ENCODE measurements at places on chromosomes 2 and 18. TPM values are rescaled to one million over a fixed set of nuclear protein-coding genes. Genes with fewer than 3 reads are reported as not detected.

Gene DSG1
- total RNA-seq, result 0.09 TPM

Gene FIGN
- 11.5 TPM for total RNA-seq

Gene SPP2
- not detected for total RNA-seq

Gene C2orf72
- total RNA-seq, result 0.77 TPM

Gene FKBP1B
- 18.0 TPM for total RNA-seq

DNA sequence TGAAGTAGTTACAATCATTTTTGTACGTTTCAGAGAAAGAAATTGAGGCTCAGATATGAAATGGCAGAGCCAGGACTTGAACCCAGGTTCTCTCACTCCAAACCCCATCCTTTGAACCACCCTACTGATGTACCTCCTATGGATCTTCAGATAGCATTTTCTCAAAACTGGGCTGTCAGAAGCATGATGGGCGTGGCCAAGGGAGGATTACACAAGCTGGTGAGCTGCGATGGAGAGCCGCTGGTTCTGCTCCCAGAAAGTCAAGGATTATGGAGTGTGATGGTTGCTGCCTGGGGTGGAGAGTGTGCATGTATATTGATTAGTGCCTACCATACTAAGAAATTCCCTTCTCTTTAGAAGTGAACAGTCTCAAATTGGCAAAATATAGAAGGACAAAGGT lies 47.0 kb upstream of the PPP1CB start:
- H3K36me3 ChIP-seq, result no peaks in the 10 kb centered on the region
- H3K27me3 ChIP-seq, result no peaks in the 10 kb centered on the region
- H3K27ac ChIP-seq, result no peak overlapping the region
- H3K4me3 ChIP-seq, result no peak overlapping the region
- H3K4me1 ChIP-seq, result peaks cover 10% of the 10 kb centered on the region

DNA sequence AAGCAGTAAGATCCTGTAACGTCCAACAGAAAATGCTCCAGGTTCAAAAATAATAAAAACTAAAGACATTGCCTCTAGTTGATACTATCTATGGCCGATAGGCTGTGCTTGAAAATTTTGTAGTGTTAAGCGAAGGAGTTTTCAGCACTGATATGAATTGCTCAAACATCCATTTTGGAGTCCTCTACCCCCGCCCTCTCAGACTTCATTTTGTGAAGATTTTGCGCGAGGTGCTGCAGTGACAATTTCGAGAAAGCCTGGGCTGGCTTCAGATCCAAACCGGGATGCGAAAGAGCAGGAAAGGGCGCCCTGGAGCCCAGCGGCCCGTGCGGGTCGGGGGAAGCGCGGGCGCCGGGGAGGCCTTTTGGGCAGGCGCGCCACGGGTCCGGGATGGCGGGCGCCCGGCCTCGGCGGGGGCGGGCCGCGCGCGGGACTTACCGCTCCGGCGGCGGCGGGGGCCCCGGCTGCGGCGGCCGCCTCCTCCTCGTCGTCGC lies 1.8 kb downstream of the SP3 start:
- H3K27ac ChIP-seq, result peak overlapping the region; percentile 93
- peak overlapping the region; percentile 82 for H3K4me3 ChIP-seq
- H3K4me1 ChIP-seq, result peaks cover 37% of the 10 kb centered on the region
- H3K36me3 ChIP-seq, result peaks cover 24% of the 10 kb centered on the region

DNA sequence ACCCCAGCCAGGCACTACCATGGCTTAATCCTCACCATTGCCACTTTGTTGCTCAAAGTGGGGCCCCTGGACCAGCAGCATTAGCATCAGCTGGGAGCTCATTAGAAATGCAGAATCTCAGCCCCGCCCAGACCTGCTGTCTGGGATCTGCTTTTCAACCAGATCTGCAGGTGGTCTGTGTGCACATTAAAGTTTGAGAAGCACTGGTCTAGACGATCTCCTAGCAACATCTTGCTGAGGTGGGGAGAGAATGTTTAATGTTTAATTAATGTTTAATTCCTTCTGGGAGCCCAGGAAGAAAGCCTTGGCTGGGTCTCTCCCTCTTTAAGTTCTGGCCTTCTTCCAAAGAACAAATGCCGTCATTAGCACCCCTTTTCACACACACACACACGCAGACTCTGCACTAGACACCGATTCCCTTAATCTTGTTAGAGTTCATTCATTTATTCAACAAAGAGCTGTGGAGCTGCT lies 53.7 kb downstream of the EDAR start:
- peak overlapping the region; percentile 87 for H3K27ac ChIP-seq
- H3K27me3 ChIP-seq, result no peaks in the 10 kb centered on the region
- DNase-seq, result no peak
- no peak overlapping the region for H3K4me3 ChIP-seq

GRCh38 chr18:42030586-42031182 lies 75.7 kb downstream of the PIK3C3 start:
- no peaks in the 10 kb centered on the region for H3K27me3 ChIP-seq
- H3K4me1 ChIP-seq, result no peaks in the 10 kb centered on the region
- no peak for DNase-seq
- H3K36me3 ChIP-seq, result peaks cover 23% of the 10 kb centered on the region
- no peak overlapping the region for H3K27ac ChIP-seq

DNA sequence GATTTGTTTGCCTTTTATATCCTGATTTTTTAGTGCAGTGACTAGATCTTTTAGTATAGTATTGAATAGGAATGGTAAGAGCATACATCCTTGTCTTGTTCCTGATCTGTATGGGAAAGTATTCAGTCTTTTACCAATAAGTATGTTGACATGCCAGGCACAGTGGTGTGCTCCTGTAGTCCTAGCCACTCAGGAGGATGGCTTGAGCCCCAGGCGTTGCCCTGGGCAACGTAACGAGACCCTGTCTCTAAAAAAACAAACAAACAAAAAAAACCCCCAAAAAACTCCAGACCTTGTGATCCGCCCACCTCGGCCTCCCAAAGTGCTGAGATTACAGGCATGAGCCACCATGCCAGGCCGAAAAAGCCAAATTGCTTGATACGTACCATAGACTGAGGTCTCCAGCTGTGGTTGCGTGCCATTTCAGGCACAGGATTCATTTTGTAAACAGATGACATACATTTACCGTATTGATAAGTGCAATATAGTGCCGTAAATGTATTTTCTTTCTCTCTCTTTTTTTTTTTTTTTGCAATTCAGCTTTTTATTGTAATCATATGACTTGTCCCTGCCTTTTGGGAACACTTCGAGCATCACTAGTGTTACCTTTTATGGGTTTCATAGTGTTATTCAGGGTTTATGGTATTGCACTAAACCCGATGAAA lies 18.5 kb downstream of the BIRC6 start:
- peaks cover 15% of the 10 kb centered on the region for H3K36me3 ChIP-seq
- DNase-seq, result no peak
- no peaks in the 10 kb centered on the region for H3K27me3 ChIP-seq
- H3K27ac ChIP-seq, result peak overlapping the region; percentile 39
- H3K4me3 ChIP-seq, result no peak overlapping the region
- peaks cover 3% of the 10 kb centered on the region for H3K4me1 ChIP-seq

DNA sequence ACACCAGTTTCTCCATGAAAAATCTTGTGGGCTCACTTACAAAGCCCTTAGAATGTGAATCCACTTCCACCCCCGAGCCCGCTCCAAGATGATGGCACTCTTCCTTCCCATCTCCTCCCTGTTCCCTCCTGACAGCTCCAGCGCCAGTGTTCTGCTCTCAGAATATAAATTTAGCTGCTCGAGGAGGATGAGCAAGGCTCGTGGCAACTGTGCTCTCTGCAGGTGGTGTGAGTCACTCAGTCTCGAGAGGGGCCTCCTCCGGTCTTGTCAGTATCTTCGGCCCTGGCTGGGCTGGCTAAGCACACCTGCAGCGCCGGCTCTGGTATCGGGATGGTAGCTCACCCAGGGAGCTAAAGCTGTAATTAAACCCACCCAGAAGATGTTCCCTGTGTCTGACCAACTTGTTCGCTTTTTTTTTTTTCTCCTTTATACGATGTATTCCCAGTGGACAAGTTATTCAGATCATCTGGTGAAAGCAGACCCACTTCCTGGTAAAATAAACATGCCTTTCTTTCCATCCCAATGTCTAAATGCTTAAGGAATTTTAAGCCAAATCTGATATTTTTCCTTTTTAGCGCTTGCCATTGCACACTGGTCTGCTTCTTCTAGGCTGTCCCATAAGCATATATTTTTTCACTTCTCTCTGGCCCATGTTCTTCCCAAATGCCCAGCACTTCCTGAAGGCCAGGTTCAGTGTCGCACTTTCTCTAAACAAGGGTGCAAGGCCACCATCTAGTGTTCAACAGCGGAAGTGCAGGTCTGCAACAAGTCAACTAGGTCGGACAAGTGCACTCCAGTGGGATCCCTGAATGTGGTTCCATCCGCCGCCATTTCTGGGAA lies 31.4 kb upstream of the YPEL5 start:
- peak; percentile 79 for DNase-seq
- no peaks in the 10 kb centered on the region for H3K36me3 ChIP-seq

- no peaks in the 10 kb centered on the region for H3K36me3 ChIP-seq
- H3K27me3 ChIP-seq, result no peaks in the 10 kb centered on the region
- DNase-seq, result no peak
- peaks cover 12% of the 10 kb centered on the region for H3K4me1 ChIP-seq
- H3K27ac ChIP-seq, result no peak overlapping the region
These were observed 27.6 kb upstream of the DNAH7 start for GRCh38 chr2:196096264-196096663.

DNA sequence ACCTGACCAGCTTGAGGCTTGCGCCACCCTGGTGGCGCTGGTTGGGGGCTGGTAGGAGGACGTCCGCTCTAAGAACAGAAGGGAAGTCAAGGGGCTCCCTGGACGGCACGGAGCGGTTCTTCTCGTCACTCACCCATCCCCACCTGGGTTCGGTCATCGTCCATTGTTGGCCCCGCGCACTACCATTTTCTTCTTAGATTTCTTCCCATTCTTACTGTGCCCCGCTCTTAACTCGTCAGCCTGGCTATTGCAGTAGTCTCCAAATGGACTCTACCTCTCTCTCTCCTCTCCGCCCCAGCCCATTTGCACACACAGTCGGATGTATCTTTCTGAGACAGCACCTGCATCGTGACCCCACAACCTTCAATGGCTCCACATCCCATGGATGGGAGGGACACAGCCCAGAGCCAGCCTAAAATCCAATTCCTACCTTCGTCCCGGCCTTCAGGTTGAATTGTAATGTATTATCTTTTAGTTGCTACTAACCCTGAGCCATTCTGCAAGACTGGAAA lies 814 bp upstream of the RAB1A start:
- H3K36me3 ChIP-seq, result no peaks in the 10 kb centered on the region
- H3K4me3 ChIP-seq, result peak overlapping the region; percentile 99
- DNase-seq, result no peak
- H3K27me3 ChIP-seq, result no peaks in the 10 kb centered on the region

DNA sequence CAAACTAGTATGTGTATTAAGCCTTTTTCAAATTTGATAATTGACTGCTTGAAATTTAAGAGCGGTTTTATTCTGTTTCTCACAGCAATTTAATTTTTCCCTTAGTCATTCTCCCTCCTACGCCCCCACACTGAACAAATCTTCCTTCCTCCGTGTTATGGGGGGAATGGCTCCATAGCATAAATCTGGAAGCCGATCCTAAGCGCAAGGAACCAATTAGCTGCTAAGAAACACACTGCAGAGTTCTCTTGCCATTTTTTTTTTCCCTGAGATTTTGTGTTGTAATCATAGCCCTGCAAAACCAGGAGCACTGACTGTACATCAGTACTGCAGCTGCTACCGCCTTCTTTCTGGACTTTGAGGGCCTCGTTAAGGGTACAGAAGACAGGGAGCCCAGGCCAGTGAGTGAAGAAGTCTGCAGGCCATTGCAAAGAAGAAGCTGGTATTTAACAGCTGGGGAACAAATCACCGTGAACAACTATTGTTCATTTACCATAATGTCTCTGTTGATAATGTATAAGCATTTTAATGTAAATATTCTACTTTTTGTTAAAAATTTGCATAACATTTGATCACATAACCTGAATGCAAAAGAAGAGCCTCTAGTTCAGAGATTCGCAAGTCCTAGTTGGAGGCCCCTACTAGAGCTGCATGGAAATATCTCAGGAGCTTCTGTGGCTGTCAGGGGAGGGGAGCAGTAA lies 264.0 kb downstream of the LRATD1 start:
- peaks cover 2% of the 10 kb centered on the region for H3K4me1 ChIP-seq
- no peaks in the 10 kb centered on the region for H3K36me3 ChIP-seq
- H3K4me3 ChIP-seq, result no peak overlapping the region
- H3K27ac ChIP-seq, result no peak overlapping the region

DNA sequence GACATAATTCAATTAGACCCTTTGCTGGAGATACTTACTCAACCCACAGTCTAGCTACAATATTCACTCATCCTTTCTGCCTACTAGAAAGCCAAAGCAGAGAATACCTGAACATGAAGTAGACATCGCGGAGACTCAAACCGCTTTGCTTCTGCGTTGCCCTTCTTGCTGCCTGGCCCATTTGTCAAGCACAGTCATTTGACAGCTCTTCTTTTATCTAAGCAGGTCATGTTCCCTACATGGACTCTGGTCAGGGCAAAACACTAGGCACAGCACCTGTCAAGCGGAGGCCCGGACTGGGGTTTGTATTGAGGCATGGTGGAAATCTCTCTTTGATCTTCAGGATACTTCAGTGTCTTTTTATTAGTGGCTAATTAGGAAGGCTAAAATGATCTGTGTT lies 89.7 kb downstream of the FARSB start:
- DNase-seq, result no peak
- no peak overlapping the region for H3K4me3 ChIP-seq
- peaks cover 18% of the 10 kb centered on the region for H3K36me3 ChIP-seq
- H3K4me1 ChIP-seq, result peaks cover 13% of the 10 kb centered on the region
- H3K27me3 ChIP-seq, result no peaks in the 10 kb centered on the region

DNA sequence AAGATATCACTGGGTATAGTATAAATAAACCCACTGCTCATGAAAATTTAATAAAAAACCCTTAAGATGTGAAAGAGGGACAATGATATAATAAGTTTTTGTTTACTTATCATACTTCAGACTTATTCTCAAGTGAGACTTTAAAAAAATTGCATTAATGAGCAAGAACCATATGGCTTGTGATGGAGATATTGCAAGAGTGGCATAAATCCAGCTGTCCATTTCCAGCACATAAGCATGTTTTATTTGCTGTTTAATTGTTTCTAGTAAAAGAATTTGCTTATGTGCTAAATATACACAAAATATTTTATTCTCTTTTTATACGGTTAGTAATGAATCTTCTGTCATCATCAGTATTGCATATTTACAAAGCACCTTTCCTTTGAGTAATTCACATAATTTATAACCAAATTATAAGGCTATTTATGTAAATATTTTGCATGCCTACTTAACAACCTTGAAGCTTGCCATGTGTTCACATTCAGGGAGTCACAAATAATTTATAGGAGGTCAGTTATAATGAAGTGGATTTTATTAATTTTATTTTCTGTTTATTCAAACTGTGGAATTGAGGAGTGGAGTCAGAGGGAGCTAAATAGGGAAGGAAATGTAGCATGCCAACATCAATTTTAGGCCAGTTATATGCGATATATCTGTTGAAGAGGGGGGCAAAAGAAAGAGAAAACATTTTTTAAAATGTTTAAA lies 318.5 kb upstream of the CWC22 start:
- H3K4me3 ChIP-seq, result no peak overlapping the region
- no peaks in the 10 kb centered on the region for H3K27me3 ChIP-seq
- no peaks in the 10 kb centered on the region for H3K36me3 ChIP-seq
- H3K27ac ChIP-seq, result no peak overlapping the region
- H3K4me1 ChIP-seq, result no peaks in the 10 kb centered on the region
- no peak for DNase-seq
